CD4-positive, alpha-beta T cell treated with Interleukin-1 beta for 1 hour (primary cell): ENCODE measurements at places on chromosomes 16 and 17.
A peak's percentile ranks its signal among the peaks of the same experiment; 100 is the strongest.

GRCh38 chr17:63993368-63993985 lies 4.7 kb upstream of the PRR29 start:
- DNase-seq = peak; percentile 20

DNA sequence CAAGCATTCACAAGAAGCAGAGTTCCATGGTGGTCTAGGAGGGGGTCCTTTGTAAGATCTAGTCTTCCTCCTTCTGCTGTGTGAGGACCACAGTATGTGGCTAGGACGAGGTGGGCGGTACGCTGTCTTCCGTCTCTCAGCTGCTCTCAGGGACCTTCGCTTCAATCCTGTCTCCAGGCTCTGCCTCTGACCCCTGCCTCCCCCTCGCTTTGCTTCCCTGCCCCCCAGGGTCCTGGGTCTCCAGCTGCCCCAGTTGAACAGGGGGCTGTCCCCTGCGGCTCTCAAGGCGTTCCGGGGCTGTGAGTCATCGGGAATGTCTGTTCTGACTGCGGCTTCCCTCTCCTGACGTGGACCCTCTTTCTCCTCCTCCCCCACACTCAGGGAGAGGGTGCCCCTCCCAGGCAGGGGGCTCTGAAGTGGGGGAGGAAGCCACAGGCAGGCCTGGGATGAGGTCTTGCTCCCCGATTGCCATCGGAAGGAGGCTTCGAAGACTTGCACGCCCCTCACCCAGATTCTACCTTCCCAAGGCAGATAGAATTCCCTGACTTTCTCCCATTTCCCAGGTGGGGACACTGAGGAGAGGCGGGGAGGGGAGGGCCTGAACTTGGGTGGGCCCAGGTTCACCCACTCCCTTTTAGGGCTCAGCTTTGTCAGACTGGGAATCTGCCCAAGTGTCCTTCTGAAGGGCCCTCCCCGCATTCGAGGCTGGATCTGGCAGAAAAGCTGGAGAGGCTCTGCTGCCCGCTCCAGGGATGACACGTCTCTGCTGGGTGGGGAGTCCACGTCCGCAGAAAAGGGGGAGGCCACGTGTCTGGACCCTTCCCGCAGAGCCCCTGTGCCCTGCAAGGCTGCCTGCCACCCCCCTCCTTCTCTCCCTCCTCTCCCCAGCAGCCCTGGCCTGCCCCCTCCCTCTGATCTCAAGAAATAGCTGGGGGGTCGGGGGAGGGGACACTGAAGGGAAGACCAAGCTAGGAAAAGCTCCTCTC lies 9.1 kb upstream of the COL1A1 start:
- DNase-seq = no peak

GRCh38 chr16:72474501-72475123 lies 302.7 kb upstream of the PMFBP1 start:
- peak; percentile 4 for DNase-seq

DNA sequence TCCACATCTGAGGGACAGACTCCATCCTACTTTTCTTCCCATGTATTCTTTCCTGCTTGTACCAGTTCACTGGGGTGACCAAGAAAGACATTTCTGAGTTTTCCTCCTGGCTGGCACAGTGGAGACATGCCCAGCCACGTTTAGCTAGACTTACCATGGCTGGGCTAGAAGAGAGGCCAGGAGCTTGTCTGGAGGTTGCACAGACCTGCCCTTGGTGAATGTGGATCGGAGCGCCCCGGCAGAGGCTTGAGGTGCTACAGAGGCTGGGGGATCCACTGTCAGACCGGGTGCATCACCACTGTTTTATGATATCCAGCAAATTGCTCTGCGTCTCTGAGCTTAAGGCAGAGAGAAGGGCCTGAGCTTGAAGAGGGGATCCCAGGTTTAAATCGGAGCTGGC lies 3.5 kb downstream of the IL4R start:
- DNase-seq = no peak

- no peak for DNase-seq
Observed at GRCh38 chr16:52436339-52437276, 110.3 kb downstream of the TOX3 start.

DNA sequence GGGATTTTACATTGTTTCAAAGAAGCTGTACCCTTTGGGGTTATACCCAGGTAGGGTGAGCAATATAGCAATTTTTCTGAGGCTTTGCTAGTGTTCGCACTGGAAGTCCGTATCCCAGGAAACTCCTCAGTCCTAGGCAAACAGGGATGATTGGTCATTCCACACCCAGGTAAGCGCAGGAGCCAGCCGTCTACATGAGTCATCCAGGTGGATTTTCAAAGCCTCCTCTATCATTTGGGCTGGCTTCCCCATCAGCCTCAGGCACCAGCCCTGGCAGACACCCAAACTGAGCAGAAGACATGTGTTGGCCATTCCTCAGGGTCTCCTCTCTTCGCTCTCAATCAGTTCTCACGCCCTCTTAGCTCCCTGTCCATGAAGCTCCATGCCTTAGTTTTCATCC lies 135.6 kb downstream of the AIPL1 start:
- no peak for DNase-seq

DNA sequence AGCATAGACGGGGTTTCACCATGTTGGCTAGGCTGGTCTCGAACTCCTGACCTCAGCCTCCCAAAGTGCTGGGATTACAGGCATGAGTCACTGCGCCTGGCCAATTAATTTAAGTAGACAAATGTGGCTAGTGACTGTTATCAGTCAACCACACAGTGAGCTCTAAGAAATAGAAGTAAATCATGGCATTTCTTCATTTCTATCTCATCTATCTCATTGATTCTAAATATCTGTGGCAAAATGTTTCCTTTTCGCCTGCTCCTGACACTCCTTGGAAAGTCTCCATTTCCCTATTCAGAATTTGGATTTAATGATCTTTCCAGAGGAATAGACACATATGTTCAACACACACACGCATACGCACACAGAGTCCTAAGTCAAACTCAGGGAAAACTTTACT lies 81.3 kb downstream of the HIC1 start:
- DNase-seq = no peak

- DNase-seq = no peak
Observed at GRCh38 chr16:83197450-83197849, 570.7 kb downstream of the CDH13 start.

DNA sequence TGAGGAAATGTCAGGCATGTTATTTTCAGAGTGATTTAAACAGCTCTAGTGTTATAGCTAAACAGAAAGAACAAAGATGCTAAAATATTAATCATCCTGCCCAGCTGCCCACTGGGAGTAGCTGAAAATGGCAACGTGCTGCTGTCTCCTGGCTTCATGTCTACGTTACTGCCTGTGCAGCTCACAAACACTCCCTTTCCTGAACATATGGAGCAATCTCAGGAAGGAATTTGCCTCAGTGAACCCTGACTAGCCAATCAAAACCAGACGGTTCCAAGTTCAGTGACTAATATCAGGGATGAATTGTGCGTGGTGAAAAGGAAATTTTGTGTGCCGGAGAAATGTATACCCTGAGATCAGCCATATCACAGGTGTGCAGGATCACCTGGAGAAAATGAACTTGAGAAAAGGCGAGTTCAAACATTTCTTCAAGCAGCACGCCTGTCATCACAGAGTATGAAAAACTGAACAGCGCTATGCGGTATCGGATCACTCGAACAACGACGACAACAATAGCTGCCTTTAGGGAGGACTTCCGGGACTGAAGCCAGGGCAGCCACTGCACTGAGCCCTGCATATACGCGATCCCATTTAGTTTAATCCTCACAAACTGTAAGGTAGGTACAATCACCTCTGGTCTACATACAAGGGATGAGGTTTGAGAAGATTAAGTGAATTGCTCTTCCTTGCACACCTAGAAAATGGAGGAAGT lies 110.3 kb downstream of the STX8 start:
- no peak for DNase-seq

GRCh38 chr17:18966831-18967624 lies 15.1 kb downstream of the SLC5A10 start:
- no peak for DNase-seq

DNA sequence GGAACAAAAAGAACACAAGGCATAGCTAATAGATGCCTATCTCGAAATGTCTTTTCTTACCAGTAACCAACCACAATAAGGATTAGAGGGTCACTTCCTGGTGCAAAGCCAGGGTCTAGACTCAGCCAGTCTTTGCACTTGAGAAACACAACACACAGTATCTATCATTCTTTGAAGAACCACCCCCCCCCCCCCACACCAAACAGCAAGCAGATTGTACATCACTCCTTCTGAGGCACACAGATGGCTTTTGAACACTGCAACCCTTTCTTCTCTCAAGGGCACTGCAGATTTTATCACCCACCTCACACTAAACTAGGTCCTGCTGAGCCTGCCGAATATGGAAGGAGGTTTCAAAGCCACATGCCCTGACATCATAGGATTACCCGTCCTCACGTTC lies 145.6 kb downstream of the AATF start:
- DNase-seq = no peak

GRCh38 chr17:22512506-22512905 lies 820.2 kb downstream of the KCNJ18 start:
- no peak for DNase-seq

DNA sequence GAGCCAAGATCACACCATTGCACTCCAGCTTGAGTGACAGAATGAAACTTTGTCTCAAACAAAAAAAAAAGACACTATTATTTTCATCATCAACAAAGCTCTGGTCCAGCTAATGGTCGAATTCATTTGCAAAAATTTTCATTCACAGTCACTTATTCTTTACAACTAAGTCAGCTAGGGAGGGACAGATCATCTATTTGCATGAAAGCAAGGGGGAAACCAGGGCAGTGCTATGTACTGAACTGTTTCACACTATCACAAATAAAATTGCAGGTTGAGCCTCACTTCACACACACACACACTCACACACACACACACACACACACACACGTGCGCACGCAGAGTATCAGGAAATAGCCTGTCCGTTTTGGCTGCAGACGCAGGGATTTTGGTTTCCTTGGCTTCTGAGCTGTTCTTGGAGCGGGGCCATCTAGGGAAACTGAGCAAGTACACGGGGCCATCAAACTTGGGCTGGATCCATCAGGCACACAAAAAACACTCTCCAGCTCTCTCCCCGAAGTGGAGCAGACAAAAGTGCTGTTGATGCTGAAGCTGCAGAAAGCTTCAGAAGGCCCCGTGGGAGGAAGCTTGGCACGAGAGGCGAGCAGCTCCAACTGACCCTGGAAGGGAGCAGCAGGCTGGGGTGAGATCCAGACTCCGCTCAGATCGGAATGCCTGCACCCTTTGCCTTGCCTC lies 44.3 kb upstream of the HELZ start:
- no peak for DNase-seq

- no peak for DNase-seq
Observed at GRCh38 chr16:23930791-23931190, 95.0 kb downstream of the PRKCB start.

DNA sequence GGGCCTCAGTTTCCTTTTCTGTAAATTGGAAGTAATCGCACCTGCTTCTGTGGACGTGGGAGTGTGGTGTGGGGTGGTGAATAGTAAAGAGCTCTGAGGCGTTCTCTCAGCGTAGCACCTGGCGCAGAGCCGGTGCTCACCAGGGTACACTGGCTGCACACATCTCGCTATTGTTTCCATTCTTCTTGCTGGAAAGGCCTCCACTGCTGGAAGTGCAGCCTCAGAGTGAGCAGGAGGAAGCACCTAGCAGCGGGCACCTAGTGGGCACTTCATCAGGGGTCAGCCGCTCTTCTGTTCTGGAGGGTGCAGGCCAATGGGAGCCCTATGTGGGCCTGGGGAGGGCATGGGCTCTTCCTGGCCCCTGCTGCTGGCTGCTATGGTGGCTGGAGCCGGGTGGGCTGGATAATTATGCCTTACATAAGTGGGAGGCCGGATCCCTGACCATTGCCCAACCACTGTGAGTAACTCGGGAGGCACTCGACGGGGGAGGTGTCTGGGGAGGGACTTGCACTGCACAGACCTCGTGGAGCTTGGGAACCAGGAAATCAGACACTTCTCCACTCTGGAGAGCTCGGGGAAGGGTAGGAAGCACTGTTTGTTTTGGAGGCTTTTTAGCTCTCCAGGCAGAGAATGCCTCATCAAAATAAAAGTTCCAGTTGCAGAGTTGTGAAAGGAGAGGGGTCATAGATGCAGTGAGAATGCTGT lies 1.7 kb downstream of the MAP2K3 start:
- peak; percentile 72 for DNase-seq

GRCh38 chr16:54422159-54422558 lies 135.6 kb upstream of the IRX3 start:
- DNase-seq = no peak

GRCh38 chr17:38559051-38559879 lies 46.5 kb downstream of the SRCIN1 start:
- DNase-seq = peak; percentile 88

GRCh38 chr17:60039847-60040442 lies 38.8 kb downstream of the HEATR6 start:
- no peak for DNase-seq

DNA sequence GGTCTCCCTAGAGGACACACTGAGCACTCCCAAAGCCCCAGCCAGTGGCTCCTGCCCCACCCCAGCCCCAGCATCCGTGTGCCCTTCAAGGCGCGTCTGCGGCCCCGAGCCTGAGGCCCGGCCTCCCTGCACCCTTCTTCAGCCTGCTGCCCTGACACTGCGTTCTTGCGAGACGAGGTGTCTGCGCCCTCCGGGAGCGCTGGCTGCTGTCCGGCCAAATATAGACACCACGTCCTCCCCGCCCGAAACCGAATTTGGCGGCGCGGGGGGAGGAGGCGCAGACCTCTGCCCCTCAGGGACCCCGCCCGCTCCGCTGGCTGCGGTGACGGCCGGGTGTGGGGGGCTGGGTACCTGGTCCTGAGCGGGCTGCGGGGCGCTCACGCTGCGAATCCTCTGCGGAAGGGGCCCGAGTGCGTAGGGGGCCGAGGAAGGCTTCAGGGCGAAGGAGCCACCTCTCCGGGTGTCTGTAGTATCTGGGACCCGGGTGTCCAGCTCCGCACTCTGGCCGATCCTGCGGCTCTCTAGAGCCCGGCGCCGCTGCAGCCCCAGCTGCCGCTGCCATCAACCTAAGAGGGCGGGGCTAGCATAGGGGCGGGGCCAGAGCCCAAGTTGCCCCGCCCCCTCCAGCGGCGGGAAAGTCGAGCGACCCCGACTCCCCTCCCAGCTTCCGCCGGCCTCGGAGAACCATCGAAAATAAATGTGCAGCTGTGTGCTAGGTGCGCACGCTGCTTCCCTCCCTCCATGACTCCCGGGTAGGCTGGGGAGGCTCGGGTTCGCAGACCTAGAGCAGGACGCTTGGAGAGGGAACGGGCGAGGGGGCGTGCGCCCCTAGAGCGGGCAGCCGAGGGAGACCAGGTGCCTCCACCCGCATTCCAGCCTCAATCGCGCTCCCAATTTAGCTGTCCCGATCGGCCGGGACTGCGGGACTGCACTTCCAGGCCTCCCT lies at the start of gene CORO6:
CORO6 (minus strand) TSS at position 576 of the 946 bp plus-strand sequence. CDS start 1,491 bp downstream, outside the sequence.
- DNase-seq = peak; percentile 73

DNA sequence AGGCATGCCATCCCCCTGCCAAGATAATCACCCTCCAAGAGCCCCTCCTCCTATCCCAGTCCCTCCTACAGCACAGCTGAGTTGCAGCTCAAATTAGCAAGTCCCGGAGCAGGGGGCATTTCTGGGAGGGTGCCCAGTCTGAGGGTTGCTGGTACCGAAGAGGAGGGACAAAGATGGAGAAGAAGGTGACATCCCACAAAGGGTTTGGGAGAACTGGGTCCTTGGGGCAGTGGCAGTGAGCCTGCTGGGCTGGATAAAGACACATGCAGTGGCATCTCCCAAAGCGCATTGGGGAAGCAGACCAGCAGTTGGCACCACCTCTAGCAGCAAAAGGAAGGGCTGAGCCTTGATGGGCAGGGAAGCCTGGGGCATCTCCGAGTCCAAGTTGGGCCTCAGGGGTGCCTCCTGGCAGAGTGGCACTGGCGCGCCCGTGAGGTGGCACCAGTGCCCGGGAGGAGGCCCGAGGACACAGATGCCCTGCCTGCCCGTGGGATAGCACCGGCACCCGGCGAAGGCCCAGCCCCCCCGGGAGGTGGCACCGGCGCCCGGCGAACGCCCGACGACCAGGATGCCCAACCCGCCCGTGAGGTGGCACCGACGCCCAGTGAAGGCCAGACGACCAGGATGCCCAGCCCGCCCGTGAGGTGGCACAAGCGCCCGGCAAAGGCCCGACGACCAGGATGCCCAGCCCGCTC lies 622 bp downstream of the TOM1L2 start:
- peak; percentile 27 for DNase-seq
